ENCODE measurements at places on chromosomes 2 and 18. TPM values are rescaled to one million over a fixed set of nuclear protein-coding genes. Genes with fewer than 3 reads are reported as not detected.

- H3K4me3 ChIP-seq, result no peak overlapping the region
- no peaks in the 10 kb centered on the region for H3K4me1 ChIP-seq
- DNase-seq, result no peak
- H3K36me3 ChIP-seq, result no peaks in the 10 kb centered on the region
Observed at GRCh38 chr2:227606476-227606875, 7.8 kb downstream of the SCYGR2 start.

DNA sequence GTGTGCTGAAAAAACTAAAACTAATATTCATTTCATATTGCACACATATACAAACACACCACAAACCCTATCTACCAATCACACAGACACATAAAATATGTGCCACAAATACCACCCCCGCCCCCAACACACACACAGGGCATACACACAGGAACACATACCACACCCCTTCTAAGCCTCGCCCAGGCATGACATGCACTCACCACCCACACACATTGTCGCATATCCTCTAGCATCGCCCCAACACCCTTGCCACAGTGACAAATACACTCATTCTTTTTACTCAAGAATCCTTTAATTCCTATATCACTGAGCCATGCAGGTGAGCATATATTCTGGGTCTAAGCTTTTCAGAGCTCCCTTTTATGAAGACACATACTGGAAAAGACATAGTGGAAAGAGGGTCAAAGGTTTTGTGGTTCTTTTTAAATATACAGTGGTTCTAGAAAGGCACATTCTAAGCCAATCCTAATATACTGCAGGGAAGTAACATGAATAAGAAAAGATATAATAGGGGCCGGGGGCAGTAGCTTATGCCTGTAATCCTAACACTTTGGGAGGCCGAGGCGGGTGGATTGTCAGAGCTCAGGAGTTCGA is 24.5 kb upstream of the LCLAT1 start:
- H3K27ac ChIP-seq, result no peak overlapping the region
- no peaks in the 10 kb centered on the region for H3K36me3 ChIP-seq
- H3K27me3 ChIP-seq, result no peaks in the 10 kb centered on the region

- no peak overlapping the region for H3K27ac ChIP-seq
- H3K36me3 ChIP-seq, result no peaks in the 10 kb centered on the region
- H3K4me3 ChIP-seq, result no peak overlapping the region
Observed at GRCh38 chr2:212109792-212110680, 428.6 kb downstream of the ERBB4 start.

DNA sequence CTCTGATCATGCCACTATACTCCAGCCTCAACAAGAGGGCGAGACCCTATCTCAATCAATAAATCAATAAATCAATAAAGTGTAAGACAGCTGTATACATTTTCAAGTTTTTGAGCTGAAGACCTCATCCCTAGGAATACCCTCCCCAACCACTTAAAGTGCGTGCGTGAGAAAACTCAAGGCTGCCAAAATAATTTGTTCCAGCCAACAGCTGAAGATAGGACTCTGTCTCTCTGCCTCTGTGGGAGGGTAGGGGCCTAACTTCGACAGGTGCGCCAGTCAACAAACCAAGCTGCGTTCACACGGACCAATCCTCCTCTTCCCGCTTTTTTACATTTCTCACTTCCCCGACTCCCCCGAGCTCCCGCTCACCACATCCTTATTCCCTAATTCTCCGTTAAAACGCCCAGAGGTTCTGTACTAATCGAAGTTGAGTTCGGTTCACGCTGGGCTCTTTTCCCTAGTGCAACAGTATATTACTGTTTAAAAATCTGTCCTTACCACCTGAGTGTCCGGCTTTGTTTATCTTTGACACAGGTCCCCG is 618 bp downstream of the POLR2D start:
- H3K36me3 ChIP-seq, result peaks cover 5% of the 10 kb centered on the region
- peak; percentile 38 for DNase-seq
- H3K4me1 ChIP-seq, result peaks cover 26% of the 10 kb centered on the region

GRCh38 chr2:34107811-34108210 is 508.7 kb upstream of the FAM98A start:
- H3K4me1 ChIP-seq, result no peaks in the 10 kb centered on the region
- no peak overlapping the region for H3K4me3 ChIP-seq
- peaks cover 2% of the 10 kb centered on the region for H3K27me3 ChIP-seq
- no peaks in the 10 kb centered on the region for H3K36me3 ChIP-seq

DNA sequence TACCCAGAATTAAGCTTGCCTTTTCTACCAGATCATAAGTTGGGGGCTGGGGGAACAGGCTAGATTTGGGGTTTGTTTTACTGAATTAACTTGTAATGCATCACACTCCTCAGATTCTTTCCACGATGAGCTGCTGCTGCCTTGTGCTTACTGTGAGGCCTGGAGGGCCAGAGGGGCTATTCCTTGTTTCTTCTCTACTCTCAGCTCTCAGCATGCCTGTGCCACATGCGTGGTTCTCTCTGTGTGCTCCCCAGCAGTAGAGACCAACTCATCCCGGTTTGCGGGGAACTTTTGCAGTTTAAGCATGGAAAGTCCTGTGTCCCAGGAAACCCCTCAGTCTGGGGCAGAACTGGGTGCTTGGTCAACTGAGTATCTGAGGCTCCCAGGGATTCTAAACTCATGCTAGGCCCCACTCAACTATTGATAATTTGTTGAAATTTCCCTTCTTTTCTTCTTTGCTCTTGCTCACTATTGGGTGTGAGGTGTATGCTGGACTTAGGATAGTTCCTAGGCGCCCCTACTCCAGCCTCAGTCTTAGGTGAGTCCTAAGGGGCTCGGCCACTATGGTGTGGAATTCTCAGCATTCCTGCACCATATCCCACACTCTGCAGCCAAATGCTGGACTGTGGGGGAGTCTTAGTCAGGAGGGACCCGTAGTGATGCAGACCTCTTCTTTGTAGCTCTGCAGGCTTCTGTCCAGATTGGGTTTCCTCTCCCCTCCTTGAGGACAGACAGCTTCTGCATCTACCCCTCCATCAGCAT is 63.1 kb downstream of the SRD5A2 start:
- no peak overlapping the region for H3K4me3 ChIP-seq
- no peak overlapping the region for H3K27ac ChIP-seq
- no peaks in the 10 kb centered on the region for H3K27me3 ChIP-seq
- no peaks in the 10 kb centered on the region for H3K4me1 ChIP-seq
- H3K36me3 ChIP-seq, result no peaks in the 10 kb centered on the region

- H3K27ac ChIP-seq, result no peak overlapping the region
- no peaks in the 10 kb centered on the region for H3K36me3 ChIP-seq
- H3K4me1 ChIP-seq, result no peaks in the 10 kb centered on the region
- H3K27me3 ChIP-seq, result no peaks in the 10 kb centered on the region
- no peak for DNase-seq
- no peak overlapping the region for H3K4me3 ChIP-seq
Observed at GRCh38 chr2:105243961-105244360, 2.4 kb downstream of the GPR45 start.

- H3K36me3 ChIP-seq, result no peaks in the 10 kb centered on the region
- no peaks in the 10 kb centered on the region for H3K4me1 ChIP-seq
- H3K27ac ChIP-seq, result no peak overlapping the region
- H3K27me3 ChIP-seq, result no peaks in the 10 kb centered on the region
- H3K4me3 ChIP-seq, result no peak overlapping the region
- no peak for DNase-seq
Observed at GRCh38 chr18:60698901-60699300, 326.3 kb upstream of the MC4R start.

DNA sequence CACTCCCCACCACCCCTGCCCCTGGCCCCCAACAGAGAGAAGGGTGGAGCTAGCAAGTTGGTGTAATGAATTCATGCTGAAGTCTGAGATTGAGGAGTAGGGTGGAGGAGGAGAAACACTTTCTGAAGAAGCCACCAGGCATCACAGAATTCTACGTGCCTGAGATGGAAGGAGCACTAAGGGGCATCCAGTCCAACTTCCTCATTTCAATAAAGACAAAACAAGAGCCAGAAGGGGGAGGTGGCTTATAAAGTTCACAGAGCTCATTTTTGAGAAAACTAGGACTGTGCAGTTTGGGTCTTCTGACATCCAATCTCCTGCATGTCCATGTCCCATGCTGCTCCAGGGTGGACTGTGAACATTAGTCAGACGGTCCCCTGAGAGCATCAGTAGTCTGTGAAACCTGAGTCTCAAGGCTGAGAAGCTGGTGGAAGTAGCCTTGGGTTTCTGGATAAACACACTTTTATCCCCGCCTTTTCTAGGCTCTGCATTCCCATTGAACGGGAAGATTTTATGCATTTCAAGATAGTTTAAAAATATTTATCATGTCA is 77.7 kb downstream of the TRIM43 start:
- DNase-seq, result no peak
- no peaks in the 10 kb centered on the region for H3K36me3 ChIP-seq
- H3K4me3 ChIP-seq, result no peak overlapping the region
- no peak overlapping the region for H3K27ac ChIP-seq
- no peaks in the 10 kb centered on the region for H3K27me3 ChIP-seq

GRCh38 chr2:178761759-178762371 is 45.4 kb downstream of the TTN start:
- DNase-seq, result no peak
- H3K27ac ChIP-seq, result no peak overlapping the region
- H3K27me3 ChIP-seq, result no peaks in the 10 kb centered on the region
- H3K4me1 ChIP-seq, result no peaks in the 10 kb centered on the region

Gene NEURL3
- total RNA-seq, result 3.4 TPM

Gene GPBAR1
- total RNA-seq, result 1.4 TPM

Gene RBM43
- total RNA-seq, result 3.5 TPM

Gene NEUROD1
- not detected for total RNA-seq

Gene CFC1
- not detected for total RNA-seq

Data from liver (tissue), 10 donors.